ENCODE measurements at places on chromosomes 12 and 14. TPM values are rescaled to one million over a fixed set of nuclear protein-coding genes. Genes with fewer than 3 reads are reported as not detected.

DNA sequence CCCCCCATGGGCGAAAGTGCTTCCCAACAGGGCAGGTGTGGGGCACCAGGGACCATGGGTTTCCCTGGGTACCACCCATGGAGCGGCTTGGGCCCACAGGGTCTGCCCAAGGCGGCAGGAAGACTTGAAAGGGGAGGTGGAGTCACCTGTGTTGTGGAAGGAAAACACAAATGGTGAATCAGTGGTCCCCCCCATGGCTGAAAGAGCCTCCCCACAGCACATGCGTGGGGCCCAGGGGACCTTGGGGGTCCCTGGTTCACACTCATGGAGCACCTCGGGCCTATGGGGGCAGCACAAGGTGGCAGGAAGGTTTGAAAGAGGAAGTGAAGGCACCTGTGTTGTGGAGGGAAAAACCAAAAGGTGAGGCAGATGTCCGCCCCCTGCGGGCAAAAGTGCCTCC is 581.9 kb downstream of the ALG10 start:
- DNase-seq, result no peak

KRT85 gene
- total RNA-seq, result not detected

POTEM gene
- total RNA-seq, result not detected

DNA sequence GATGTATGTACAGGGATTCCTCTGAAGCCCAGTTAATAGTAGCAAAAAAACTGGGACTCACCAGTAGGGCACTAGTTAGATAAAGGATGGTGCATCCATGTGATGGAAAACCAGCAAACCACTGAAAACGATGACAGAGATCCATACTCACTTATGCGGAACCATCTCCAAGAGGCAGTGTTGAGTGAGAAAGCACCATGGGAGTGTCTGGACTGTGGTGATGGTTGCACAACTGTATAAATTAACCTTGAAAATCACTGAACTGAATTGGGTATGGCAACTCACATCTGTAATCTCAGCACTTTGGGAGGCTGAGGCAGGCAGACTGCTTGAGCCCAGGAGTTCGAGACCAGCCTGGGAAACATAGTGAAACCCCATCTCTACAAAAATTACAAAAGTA is 53.6 kb upstream of the ZFP36L1 start:
- no peak for DNase-seq

GRCh38 chr14:96888158-96888557 is 91.0 kb downstream of the VRK1 start:
- no peak for DNase-seq

- no peak for DNase-seq
Measured at GRCh38 chr12:41439801-41440200, 251.7 kb downstream of the PDZRN4 start.

REP15 gene
- total RNA-seq, result 0.94 TPM

DNA sequence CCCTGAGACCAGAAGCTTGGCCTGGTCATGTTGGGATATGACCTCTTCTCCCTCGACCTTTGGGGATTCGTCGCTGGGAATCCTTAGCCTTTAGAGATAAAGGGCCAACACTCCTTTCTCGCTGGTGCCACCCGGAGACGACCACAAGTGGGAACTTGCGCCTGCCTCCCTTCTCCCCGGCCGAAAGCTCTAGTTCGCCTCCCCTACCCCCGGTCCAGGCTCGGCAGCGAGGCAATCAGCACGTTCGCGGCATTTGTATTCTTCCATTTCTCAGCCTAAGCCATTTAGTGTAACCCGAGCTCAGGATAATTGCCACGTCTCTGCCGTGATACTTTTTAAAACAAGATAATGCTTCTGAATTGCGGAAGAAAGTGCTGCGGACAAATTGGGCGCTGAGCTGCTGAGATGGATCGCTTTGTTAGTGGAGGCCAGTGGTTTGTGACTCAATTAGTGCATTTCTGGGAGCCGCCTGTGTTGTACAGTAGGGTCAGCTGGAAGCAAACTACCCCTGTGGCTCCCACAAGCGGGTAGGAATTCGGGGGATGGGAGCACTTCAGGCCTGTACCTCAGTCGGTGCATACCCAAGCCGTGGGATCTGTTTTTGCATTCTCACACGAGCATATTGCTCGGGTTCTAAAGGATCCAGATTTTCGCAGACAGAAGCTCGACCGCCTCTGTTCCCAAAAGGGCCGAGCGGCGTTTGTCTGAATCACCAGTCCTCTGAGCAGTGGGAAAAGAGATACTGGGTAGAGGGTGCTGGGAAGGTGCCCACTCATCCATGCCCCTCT is 6.8 kb upstream of the SIX1 start:
- no peak for DNase-seq

LRRC43 gene
- not detected for total RNA-seq

DNA sequence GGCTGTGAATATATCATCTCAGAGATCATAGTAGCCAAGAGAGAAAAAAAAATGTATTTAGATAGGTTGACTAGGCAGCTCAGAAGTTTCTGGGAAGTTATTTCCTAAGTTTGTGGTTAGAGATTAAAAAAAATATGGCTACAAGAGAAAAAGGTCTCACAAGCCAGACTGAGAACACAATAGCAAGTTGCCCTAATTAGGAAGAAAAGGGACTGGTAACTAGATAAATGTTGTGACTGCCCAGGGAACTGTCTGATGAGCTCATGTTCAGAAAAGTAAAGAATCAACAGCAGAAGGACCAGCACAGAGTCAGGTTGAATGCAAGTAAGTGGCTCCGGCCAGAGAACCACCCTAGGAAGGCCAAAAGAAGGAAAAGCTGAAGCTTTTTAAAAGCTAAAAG is 256.6 kb downstream of the PRKD1 start:
- DNase-seq, result no peak

INHBE gene
- total RNA-seq, result 2.5 TPM

OR6C2 gene
- not detected for total RNA-seq

ZFYVE21 gene
- 46.3 TPM for total RNA-seq

DNA sequence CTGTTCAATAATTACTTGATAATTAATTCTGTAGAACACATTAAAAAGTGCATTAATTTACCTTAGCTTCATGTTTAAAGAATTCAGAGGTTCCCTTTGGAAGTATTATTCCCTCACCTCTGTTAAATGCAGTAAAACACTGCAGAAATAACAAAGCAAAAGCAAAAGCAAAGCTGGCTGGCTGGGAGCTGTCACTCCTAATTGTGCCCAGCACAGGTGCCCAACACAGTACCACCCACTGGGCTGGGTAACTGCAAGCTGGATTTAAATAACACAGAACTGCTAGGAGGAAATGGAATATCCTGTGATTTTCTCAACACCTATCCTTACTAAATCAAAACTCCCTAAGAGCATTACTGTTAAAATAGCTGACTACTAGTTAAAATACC is 72.6 kb downstream of the SLC2A13 start:
- no peak for DNase-seq

GRCh38 chr12:42124764-42125387 is 19.8 kb downstream of the GXYLT1 start:
- DNase-seq, result no peak

SRRM4 gene
- not detected for total RNA-seq

DNA sequence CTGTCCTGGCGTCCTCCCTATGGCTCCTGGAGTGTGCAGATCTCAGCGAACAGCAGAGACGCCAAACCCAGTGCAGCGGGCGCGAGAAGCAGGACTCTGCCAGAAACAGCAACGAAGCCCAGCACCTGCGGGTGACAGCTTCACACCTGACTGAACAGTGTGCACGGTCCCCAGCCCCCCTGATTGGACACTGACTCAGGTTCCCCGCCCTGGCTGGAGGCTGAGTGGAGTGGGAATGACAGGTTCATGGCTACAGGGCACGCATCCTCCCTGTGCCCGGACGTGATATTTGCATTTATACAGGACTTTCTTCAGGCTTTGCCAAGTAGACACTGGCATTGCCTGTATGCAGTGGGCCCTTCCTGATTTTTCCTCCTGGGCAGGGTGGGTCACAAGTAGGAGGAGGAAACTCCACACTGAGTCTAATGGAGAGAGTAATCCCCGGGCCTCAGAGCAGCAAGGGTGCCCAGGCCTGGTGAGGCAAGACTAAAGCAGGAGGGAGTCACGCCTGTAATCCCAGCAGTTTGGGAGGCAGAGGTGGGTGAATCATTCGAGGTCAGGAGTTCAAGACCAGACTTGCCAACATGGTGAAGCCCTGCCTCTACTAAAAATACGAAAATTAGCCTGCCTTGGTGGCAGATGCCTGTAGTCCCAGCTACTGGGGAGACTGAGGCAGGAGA is 71.6 kb downstream of the ASCL4 start:
- DNase-seq, result no peak

R3HDM2 gene
- 18.4 TPM for total RNA-seq
